ENCODE measurements at places on chromosomes 2 and 18.
A peak's percentile ranks its signal among the peaks of the same experiment; 100 is the strongest.

- DNase-seq: no peak
These were observed 140.7 kb upstream of the PXDN start for GRCh38 chr2:1884933-1885580.

GRCh38 chr18:63198098-63198760 is 121.3 kb downstream of the BCL2 start:
- no peak for DNase-seq

GRCh38 chr2:11416186-11416585 is 49.8 kb downstream of the E2F6 start:
- DNase-seq: no peak

DNA sequence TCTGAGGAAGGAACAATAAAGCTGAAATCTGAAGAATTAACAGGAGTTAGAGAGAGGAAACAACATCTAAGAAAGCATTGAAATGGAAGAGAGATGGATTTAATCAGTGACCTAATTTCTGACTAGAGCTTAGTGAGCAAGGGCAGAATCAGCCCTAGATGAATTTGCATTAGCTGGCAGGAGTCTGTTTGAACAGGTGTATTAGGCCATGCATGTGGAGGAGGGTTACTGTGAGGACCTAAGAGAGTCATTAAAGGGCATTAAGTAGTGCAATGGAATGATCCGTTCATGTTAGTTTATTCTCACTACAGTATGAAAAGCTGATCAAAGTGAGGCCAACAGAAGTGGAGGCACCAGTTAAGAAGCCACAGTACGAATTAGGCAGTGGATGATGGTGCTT is 285.3 kb downstream of the GRB14 start:
- DNase-seq: no peak

- DNase-seq: no peak
These were observed 1.2 kb downstream of the IDH1 start for GRCh38 chr2:208253600-208254117.

DNA sequence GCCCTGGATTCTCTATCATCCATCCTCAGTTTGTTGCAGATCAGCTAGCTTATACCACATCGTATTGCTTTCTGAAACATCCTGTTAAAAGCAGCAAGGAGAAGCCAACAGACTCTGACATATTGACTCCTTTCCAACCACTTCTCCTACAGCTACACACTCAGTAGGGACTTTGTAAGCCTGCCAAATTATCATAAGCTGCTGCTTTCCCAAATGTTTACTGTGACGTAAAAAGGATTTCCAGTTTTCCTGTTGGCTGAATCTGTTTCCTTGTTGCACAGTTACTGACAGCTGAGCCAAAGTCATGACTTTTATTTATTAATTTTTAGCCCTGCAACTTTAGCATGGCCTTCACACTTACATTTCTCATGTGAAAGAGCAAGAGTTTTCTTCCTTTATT is 294.3 kb downstream of the KCNJ3 start:
- DNase-seq: peak; percentile 82

DNA sequence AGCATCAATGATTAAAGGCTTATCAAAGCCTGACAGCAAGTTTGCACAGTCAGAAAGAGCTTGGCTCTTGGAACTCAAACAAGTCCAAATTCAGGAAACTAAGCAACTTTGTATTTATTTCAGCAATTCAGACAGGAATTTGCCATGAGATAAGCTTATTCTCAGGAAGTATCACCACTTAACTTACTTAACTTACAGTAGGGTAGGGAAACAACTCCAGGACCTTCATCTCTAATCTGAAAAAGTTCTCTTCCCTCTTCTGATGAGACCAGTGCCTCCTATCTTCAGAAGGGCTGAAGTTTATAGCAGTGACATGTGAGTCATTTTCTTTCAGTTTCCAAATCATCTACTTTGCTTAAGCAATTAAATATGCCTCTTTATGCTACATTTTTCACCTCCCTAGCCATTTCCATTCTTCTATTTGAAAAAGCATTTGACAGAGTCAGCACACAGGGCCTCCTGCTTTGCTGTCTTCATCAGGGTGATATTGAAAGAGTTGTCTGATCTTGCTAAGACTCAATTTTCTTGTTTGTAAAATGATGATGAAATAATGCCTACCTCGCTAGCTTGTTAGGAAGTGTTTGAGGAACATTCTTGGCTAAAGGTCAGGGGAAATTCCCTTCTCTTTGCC is 389.5 kb downstream of the RND3 start:
- no peak for DNase-seq

- no peak for DNase-seq
These were observed 70.6 kb downstream of the CERS6 start for GRCh38 chr2:168526641-168527040.

- DNase-seq: no peak
These were observed 943.8 kb downstream of the LRP1B start for GRCh38 chr2:141187075-141187439.

GRCh38 chr2:25684577-25685473 is 11.4 kb upstream of the DTNB start:
- DNase-seq: no peak

- DNase-seq: no peak
These were observed 173.5 kb upstream of the EPB41L3 start for GRCh38 chr18:5717256-5717655.

- DNase-seq: no peak
These were observed 86.3 kb downstream of the SLC66A3 start for GRCh38 chr2:11241412-11242203.

GRCh38 chr2:240589850-240590525 is 3.5 kb downstream of the CAPN10 start:
- no peak for DNase-seq

- DNase-seq: no peak
These were observed 138.7 kb downstream of the RAB3GAP1 start for GRCh38 chr2:135190799-135191198.

- peak; percentile 16 for DNase-seq
These were observed 46.2 kb upstream of the MGAT5 start for GRCh38 chr2:134207589-134208209.

DNA sequence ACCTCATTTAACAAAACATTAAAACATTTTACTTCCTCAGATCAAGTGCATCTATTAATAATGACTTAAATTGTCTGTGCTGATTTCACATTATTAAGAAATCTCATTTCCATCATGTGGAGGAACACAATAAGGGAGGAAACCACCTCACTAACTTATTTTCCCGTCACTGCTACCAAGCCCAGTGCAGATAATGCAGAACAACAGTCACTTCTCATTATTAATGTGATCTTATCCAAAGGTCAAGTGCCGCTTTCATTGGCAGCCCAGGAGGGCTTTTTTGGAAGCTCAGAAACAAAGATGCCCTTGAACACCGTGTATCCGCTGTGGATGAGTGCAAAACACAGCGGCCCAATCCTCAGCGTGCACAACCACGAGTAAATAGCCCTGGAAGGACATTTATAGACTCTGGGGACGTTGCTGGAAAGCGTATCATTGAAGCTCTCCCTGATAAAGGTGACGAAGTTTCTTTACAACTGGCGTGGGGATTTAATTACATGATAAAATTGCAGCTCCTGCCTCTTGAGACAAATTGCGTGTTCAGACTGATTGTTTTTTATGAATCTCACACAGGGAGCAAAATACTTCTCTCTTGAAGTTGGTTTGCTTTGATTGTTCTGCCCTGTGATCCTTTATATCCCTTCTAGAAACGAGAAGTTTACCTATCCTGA is 13.2 kb downstream of the ASB18 start:
- no peak for DNase-seq

DNA sequence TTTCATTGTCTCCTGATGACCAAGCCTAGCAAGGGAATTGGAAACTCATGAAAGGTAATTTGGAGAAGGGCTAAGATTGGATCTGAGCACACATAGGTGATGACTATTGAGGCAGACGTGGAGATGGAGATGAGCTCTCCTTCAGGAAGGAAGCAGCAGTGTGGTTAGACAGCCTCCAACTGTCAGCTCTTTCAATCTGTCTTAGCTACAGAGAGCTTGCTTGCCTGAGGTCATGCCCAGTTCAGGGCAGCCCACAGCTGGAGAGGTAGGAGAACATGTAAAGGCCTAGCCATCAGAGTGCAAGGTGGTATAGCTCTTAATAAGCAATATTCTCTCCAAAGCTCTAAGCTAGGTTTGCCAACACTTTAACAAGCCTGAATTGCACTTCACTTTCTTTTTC is 79.2 kb downstream of the THSD7B start:
- no peak for DNase-seq

- DNase-seq: no peak
These were observed 23.7 kb upstream of the MYO5B start for GRCh38 chr18:50218432-50219197.

DNA sequence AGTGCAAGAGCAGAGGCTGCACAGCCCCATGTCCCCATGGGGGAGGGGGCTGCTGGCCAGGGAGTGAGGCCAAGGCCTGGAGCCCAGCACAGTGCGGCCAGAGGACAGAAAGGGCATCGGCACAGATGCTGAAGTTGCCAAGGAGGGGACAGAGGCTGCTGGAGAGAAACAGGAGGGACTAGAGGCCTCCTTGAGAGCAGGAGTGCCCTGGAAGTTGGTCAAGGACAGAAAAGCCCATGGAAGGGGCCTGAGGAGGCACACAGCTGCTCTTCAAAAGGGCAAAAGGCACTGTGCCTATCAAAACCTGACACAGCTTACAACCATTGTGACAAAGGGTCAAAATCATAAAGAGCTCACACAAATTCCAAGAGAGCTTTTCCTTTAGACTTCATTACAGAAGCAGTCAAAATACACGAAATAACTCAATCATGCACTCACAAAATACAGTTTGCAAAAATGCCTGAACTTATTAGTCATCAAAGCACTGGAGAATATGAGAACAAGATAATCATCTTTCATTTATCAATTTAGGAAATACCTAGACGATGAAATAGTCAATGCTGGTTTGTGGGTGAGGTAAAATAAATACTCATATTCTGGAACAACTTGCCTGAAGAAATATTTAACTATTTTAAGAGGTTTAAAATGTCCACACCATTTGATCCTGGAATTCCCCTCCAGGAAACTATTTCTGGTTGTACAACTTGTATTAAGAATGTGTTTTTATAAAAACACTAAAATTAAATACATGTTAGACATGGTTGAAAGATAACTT is 79.6 kb downstream of the USP40 start:
- no peak for DNase-seq

DNA sequence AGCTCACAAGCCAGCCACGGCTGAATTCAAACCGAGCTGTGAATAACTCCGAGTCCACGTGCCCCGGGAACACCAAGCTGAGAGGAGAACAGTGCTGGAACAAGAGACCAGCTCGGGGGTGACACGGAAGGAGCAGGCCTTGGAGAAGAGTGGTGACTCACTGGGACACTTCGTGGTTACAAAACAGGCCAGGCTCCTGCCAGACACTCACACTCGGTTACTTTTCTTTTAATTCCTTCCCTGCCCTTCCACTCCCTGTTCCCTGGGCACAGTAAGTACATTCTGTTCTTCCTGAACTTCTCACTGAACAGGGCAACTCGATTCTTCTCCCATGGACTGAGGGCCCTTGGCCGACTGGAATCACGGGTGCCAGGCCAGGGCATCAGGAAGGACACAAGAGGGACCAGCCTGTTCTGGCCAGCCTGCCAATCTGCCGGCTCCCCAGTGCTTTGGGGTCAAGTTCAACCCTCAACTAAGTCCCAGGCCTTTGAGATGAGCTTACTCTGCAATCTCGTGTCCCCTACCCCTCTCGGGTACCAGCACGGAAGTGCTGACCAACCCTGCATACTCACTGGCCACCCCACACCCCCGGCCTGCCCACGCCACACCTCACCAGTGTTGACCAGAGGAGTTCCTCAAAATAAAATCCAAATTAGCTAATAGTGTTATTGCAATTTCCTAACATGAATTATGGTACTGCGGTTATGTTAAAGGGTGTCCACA is 87.5 kb downstream of the TFCP2L1 start:
- no peak for DNase-seq

GRCh38 chr2:23603156-23603555 is 218.2 kb downstream of the KLHL29 start:
- no peak for DNase-seq

DNA sequence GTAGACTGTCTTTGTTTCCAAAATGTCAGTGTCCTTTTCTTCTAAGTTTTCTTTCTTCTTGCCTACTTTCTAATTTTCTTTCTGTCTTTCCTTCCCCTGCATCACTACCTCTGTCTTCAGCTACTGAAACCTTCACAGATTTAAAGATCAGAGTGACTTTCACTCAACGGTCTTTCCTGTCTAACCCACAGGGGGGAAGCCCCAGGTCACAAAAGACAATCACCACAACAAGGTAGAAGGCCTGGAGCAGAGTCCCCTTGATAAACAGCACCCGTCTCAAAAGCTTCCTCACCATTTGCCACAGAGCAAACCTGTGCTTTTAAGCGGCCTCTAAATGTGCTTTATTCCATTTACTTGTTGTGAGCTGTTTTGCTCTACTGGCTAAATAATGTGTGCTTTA is 665.4 kb downstream of the BCL11A start:
- no peak for DNase-seq

DNA sequence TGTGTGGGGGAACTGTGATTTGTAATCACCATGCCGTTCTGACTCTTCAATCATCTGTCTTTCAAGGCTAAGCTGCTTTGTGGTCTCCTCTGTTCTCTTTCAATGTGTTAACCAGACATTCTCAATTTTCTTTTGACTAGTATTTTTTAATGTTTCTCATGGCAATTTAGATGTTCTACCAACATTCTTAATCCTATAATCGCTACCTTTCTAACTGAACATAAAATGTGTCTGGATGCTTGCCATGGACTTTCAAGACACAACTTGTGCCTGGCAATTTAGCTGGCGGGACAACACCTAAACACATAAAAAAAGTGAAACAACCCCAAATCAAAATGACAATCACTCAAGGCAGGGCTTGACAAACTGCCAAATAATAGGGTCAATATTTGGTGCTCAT is 135.0 kb upstream of the ACKR3 start:
- no peak for DNase-seq

DNA sequence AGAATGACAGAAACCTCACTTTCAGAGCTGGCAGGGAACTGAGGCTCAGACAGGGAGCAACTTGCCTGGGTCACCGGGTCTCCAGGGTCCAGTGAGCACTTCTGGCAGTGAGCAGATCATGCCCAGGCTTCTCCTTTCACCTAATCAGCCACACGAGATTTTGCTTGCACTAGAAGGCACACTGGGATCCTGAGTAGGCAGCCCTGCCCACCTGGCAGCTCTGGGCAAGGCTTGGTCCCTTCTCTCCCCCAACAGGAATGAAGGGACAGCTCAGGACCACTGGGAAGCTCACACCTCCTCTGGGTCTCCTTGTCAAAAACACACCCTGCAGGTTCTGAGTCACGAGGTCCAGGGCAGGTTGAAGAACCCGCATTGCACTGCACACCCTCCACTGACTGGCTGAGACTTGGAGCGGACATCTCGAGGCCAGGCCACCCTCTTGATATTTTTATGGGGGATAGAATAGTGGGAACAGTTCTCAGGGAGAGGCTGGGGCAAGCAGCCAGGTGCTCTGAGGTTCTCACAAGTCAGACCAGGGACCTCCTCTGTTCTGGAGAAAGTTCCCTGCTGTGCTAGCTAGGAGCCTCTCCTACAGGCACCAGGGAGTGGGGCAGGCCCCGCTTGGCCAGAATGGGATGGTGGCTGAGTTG is 5.7 kb downstream of the MAL start:
- DNase-seq: no peak

- no peak for DNase-seq
These were observed 12.6 kb upstream of the EVA1A start for GRCh38 chr2:75573145-75573878.
